ENCODE measurements at places on chromosomes 5 and 9.

DNA sequence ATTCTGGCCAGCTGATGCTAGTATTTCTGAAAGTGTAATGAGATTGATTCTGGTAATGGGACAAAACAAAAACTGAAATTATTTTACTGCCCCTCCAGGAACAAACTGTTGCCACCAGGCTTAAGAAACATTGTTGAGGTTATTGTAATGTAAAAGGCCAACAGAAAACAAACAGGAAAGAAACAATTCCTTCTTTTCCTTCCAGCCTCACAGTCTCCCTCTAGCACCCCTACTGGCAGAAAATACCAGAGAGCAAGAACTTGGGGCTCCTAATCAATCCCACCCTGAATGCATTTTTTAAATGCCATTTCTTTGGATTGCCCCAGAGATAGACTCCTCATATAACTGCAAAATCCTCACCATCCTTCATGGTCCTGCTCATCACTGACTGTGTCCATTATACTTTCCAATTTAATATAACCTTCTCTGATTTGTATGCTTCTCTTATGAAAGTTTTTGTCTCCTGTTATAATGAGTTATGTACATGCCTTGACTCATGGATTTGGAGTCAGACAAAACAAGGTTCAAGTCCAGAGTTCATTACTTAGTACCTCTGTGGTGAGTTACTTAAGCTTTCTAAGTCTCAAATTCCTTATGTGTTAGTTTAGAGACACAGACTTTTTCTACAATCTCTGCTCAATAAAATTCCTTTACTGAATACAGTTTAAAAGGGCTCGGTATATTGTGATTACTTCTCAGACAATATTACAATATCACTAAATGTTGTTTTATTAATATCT is 157.9 kb upstream of the FBN2 start:
- no peak for DNase-seq

- no peak for DNase-seq
These were observed 112.9 kb downstream of the HSPA4 start for GRCh38 chr5:133164759-133165158.

DNA sequence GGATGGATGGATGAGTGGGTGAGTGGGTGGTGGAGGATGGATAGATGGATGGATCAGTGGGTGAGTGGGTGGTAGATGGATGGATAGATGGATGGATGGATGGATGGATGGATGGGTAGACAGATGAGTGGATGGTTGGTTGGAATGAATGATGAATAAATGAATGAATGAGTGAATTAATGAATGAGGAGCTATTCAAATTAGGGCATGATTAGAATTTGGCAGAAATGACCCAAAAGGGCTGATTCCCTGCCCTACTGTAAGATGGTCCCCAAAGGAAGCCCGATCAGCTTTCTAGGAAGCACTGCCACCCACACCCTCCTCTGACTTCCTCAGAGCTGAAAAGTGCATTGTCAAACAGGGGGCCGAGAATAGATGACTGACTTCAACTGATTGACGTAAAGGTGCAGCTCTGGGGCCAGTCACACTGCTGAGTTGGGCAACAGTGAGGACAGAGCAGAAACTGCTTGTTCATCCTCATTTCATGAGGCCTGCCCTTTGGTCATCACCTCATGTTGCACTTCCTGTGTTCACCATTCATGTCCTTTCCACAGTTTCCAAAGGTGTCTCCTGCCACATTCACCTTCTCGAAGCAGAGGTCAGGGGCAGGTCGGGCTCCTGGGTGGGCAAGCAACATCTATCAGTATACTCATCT is 34.3 kb downstream of the NIPAL4 start:
- DNase-seq = no peak

DNA sequence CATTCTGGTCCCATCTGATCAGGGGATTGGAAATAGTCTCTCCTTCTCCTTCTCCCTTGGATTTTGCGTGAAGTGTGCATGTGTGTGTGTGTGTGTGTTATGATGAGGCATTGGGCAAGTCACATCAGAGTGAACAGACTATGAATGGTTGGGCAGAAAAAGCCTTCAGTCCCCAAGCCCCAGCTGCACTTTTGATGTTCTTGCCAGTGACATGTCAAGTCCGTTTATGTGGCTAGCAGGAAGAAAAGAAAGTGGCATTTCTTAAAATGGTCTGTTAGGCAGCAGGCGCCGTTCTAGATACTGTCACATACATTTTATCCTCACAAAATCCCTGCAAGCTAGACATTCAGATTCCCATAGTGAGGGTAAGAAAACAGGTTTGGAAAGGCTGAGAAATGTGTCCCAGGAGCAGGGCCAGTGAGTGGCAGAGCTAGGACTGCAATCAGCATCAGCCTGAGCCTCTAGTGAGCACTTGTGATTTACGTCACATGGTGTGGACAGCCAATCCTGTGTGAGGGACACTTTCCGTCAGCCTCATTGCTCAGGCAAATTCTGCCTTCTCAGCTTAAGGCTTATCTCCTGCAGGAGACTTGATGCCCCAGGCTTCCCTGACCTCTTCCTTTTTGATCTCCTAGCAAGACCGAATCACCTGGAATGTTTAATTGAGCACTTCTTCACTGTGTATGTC is 60.4 kb downstream of the GLRA1 start:
- DNase-seq = no peak

DNA sequence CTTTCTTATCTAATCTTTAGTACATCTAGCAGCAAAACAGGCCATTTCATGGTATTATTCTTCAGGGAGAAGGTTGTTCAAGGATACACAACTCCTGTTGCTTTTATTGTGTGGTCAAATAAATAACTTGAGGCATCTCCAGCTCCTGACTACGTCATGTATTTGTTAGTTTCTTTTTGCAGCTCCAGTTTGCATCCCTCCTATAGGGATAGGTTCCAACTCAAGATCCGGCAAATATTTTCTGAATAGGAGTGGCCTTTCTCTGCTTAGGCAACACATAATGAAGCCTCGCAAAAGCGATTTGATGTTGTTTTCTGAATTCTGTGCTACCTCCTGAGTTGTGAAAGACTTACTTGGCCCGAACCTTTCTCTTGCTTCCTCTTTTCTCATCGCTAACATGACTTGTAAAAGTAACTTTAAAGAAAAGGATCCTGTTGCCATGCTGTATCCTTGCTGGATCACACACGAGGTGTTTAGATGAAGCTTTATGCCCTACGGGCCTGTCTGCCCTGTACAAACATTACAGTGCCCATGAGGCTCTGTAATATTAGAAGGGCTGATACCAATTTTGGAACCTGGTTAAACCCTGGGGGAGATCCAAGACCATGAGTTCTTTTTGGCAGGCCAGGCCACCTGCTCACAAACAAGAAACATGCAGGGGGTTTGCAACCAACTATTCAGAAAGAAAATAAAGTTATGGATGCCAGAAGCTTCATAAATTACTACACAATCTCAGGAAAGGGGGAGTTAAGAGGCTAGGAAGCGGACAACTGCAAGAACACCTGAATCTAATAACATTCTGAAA is 149.8 kb upstream of the FGF10 start:
- no peak for DNase-seq
